ENCODE measurements at places on chromosomes 6 and 20.
A peak's percentile ranks its signal among the peaks of the same experiment; 100 is the strongest.

DNA sequence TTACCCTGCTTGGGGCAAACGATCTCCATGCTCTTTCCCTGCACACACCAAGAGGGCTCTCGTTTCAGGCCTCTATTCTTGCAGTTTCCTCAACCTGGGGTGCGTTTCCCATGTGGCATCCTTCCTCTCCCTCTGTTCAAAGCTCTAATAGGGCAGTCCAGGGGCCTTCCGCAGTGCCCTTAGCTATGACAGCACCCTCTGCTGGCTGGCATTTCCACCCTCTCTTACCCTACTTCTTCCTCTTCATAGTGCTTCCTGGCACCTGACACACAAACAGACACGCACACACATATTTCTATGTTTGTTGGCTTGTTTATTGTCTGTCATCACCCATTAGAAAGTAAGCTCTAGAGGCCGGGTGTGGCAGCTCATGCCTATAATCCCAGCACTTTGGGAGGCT lies 294.0 kb downstream of the CLIC5 start:
- DNase-seq = no peak

- DNase-seq = no peak
Observed at GRCh38 chr6:41940759-41941279, 789 bp downstream of the CCND3 start.

DNA sequence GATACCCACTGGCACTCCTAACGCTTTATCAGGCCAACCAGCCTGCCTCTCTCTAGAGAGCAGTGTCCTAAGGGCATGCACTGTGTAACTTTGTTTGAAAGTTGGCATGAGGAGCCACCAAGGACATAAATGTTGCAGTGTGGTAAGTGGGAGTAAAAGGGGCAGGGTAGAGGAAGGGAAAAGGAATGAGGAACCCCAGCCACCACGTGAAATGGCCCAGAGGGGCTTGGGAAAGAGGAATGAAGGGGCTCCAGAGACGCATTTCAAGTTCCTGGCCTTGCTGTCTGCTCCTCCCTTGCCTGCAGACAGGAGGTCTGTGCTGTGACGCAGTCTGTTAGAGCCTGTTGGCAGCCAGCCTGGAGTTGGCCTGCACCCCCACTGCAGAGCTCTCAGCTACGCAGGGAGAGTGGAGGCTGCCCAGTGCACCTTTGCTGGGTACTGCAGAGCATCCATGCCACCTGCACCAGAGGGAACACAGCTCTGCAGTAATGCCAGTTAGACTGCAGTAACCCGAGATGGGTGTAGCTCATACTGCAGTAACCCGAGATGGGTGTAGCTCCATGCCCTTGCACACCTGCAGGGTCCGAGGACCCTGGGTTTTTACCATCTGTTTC lies 86.8 kb upstream of the SNAP25 start:
- DNase-seq = peak; percentile 83

DNA sequence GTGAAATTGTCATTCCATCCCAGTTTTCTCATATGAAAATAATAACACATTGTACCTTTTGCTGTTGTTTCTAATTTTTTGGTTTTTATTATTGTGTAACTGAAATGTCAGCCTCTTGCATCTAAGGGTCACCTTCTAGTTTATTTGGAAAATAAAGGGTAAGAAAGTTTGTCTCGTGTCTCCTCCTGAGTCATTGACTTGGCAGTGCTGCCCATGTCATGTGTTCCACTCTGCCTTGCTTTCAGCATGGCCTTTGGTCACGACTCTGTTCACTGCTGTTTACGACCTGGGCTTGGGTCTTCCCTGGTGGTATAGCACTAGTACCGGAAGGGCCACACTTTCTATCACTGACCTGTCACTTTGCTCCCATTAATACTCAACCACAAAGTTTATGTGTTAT lies 171.4 kb upstream of the RSPO3 start:
- peak; percentile 44 for DNase-seq

GRCh38 chr6:736657-737446 lies 43.9 kb upstream of the EXOC2 start:
- DNase-seq = no peak

DNA sequence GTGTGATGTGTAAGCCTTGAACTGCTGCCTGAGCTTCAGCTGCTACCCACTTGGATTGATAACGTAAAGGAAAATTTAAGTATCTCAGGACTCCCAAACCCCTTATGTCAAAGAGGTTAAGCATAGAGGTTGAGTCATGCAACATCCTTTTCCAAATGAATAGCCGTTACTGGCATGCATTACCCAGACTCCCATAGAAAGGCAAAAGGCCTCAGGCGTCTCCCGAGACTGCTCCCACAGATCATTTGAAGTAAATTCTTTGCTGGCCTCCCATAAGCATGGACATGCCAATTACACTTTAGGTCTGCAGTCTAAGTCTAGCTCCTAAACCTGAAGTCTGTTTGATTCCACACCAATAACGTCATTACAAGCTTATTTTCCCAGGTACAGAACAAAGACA lies 14.7 kb downstream of the IPCEF1 start:
- DNase-seq = peak; percentile 51

DNA sequence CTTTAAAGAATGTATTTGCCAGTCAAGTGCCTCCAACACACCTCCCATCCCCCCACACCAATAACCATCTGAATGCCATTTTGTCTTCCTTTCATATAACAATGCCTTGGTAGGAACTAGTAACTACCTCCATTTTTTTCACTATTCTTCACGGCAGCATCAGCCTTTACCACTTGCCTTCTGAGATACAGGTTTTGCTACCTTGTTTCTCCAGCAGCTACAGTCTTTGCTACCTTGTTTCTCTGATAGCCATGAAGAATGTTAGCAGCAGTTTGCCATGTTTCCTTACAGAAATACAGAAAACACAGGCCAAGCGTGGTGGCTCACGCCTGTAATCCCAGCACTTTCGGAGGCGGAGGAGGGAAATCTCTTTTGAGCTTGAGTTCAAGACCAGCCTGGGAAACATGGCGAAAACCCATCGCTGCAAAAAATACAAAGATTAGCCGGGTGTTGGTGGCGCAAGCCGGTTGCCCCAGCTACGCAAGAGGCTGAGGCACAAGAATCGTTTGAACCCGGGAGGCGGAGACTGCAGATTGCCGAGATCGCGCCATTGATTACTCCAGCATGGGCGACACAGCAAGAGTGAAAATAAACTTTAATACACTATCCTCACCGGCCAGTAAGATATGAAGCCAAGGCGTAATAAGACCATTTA lies 100.9 kb downstream of the HFE start:
- peak; percentile 44 for DNase-seq

DNA sequence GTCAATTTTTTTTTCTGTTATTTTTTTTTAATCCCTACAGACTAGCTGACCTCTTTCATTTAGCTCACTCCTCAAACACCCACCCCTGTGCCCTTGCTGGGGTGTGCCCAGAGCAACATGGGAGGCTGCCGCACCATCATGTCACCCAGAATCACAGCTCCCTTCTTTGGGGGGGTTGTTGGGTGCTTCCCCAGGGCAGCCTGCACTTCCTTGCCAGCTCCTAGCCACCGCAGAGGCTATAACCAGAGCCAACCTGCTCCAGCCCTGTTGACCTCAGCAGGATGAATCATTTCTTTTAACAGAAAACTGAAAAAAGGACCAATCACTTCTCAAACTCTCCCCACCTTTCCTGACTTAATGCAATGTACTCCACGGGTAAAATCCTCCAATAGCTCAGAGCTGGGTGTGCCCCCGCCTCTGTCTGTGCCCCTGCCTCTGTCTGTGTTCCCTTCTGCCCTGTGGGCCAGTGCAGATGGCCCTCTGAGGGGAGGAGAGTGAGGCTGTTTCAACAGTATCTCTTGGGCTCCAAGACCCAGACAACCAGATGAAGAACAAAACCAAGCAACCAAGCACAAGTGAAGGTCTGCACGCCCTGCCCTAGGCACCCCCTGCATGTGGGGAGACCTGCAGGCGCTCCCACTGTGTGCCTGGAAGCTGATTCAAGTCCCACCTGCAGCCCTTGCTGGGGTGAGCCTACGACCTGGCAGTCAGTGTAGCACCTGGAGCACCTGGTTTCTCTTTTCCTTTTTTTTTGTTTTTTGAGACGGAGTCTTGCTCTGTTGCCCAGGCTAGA lies 67.7 kb downstream of the PYGB start:
- DNase-seq = peak; percentile 74

GRCh38 chr20:59831916-59832270 lies 101.5 kb downstream of the SYCP2 start:
- DNase-seq = no peak

DNA sequence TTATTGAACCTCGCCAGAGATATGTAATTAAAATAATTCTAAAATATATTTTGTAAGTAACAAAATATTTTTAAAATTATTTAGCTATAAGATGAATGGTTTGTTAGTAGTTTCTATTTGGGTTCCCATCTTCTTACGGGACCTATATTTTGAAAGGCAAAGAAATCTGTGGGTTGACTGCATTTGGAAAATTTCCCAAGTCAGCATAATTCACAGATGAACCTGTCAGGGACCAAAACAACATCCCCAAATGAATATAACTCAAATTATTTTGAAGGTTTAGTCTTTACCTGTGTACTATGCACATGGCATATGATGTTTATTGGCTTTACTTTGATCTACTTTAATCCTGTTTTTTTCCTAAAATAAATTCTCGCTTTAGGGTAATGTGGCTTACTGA lies 607.4 kb upstream of the JAG1 start:
- no peak for DNase-seq

DNA sequence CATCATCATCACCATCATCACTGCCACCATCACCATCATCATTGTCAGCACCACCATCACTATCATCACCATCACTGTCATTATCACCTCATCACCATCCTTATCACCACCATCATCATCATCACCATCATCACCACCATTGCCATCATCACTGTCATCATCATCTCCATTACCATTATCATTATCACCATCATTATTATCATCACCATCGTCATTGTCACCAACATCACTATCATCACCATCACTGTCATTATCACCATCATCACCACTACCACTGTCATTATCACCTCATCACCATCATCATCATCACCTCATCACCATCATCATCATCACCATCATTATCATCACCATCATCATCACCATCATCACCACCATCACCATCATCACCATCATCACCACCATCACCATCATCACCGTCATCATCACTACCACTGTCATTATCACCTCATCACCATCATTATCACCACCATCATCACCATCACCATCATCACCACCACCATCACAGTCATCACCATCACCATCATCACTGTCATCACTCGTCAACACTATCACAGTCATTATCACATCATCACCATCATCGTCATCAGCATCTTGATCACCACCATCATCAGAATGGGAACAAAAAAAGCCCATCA lies 191.1 kb downstream of the TTLL2 start:
- DNase-seq = no peak

DNA sequence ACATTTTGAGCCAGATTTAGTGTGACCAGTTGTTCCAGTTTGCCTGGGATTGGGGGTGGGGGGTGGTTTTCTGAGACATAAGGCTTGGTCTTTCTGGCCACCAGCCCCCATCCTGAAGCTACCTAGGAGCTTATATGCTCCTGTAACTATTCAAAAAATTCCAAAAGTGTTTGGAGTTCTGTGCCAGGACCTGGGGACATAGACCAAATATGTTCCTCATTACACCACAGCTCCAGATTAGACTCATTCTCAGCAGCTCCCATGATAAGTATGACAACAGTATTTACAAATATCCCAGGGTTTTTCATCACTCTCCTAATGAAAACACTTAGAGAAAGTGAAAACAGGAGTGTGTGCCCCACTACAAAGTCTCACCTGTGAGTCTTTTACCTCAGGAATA lies 37.8 kb upstream of the RNF144B start:
- DNase-seq = no peak

GRCh38 chr6:41801380-41801779 lies 13.9 kb downstream of the TOMM6 start:
- DNase-seq = peak; percentile 40

DNA sequence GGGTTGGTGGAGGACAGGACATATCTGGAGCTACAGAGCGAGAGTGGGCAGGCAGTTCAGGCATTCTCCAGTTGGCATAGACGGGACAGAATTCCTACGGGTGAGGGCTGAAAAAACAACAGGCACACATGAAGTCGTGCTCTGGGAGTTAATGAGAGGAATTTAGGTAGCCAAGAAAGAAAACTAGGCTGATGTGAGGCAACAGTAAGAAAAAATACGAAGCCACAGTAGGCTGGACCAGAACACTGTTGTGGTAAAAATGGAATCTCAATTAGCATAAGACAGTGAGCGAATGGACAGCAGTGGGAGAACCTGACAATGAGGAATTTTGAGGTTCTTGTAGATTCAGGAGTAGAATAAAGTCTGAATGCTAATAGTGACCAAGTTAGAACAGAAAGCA lies 488.1 kb upstream of the AGPAT4 start:
- DNase-seq = peak; percentile 66

- no peak for DNase-seq
Observed at GRCh38 chr6:28737750-28738395, 185.9 kb downstream of the TRIM27 start.

- DNase-seq = peak; percentile 20
Observed at GRCh38 chr6:113495521-113495920, 361.6 kb upstream of the MARCKS start.

DNA sequence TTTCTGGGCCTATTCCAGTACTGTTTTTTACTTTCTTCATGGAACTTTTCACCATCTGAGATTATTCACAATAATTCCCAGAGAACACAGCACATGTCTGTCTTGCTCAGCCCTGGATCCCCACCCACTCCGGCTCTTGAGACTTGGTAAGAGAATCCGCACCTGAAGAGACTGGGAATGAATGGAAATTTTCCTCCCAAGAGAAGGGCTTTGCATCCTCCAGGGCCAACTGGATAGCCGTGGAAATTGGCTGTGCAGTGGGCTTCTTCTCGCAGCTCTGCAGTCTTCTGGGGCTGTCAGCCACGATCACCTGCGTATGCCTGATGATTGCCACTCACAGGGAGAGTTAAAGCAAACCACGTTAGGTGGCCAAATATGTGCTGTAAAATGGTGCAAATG lies 159.1 kb downstream of the THBS2 start:
- no peak for DNase-seq

DNA sequence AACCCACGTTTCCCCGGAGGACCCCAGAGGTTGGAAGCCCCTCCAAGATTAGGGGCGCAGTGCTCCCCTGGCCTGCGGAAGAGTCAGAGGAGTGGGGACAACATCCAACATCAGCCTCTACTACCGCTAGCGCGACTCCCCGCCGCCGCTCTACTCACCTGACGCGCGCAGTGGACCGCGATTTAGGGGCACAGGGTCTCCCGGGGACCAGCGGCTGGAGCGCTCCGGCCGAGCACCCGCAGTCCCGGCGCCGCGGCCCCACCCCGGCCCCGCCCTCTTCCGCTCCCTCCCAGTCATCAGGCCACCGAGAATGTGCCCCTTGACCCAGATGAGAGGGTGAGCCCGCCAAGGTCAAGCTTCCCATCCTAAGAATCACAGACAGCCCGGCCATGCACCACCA lies at the start of gene ZFP57:
ZFP57 (minus strand) TSS at position 249 of the 400 bp plus-strand sequence. CDS start 4,149 bp downstream, outside the sequence.
- no peak for DNase-seq

DNA sequence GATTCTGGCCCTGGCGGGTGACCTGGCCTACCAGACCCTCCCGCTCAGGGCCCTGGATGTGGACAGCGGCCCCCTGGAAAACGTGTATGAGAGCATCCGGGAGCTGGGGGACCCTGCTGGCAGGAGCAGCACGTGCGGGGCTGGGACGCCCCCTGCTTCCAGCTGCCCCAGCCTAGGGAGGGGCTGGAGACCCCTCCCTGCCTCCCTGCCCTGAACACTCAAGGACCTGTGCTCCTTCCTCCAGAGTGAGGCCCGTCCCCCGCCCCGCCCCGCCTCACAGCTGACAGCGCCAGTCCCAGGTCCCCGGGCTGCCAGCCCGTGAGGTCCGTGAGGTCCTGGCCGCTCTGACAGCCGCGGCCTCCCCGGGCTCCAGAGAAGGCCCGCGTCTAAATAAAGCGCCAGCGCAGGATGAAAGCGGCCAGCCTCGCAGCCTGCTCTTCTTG lies 868 bp upstream of the SLC2A4RG start:
- peak; percentile 16 for DNase-seq

Data from fibroblast of lung (primary cell).